Large intestine (tissue), 12 donors: ENCODE measurements at places on chromosomes 11 and 22.

DNA sequence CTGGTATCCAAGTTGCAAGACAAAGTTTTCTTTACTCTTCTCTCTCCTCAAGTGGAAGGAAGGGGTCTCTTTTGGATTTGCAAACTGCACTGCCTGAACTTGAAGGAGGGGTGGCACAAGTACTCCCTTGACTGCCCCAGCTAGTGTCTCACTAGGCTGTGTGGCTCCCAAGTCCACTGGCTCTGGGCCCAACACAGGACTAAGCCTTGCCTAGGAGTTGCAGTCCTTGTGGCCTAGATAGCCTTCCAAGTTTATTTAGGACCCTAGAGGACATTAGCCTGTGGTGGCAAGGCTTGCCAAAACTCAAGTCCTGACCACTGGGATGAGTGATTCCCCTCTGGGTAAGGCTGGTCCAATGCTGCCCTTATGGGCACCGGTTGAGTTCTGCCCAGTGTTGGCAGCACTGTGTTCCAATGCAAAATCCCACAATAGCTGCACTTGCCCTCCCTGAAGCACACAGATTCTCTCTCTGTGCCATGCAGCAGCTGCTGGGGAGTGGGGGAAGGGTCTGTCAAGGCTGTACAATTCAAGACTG lies 10.2 kb upstream of the WEE1 start:
- peak; percentile 14 for DNase-seq

- DNase-seq, result no peak
Observed at GRCh38 chr11:87459351-87459750, 421.6 kb downstream of the TMEM135 start.

DNA sequence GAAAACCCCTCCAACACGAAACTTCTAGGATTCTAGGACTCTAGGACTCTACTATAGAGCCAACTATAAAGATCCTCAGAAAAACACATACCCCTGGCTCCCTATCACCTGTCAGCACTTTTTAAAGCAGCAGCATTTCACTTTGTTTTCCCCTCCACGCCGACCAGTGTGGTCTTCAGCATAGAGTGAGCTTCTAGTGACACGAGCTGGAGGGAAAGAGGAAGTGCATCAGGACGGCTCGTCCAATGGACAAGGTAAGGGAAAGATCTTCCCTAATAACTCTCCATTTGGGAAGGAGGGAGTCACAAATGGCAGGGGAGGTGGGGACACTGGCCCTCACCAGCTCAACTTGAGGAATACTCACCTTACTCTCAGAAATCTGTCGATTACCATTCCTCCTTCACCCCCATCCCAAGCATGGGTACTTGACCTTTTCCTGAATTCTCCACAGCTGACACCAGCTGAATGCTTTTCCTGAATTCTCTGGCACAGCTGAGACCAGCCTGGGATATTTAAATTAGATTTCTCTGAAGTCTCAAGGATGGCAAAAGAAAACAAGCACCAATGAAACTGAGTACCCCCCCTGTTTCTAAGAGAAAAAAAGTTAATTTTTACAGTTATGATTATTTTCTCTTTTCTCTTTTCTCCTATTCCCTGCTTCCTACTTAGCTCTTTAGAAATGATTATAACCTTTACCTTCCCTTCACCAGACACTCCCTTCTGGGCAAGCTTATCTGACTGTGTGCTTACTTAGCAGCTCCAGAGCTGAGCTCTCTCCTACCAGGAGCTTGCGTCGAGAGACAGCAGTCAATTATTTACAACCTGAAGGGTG lies 33.3 kb upstream of the NNMT start:
- peak; percentile 81 for DNase-seq

DNA sequence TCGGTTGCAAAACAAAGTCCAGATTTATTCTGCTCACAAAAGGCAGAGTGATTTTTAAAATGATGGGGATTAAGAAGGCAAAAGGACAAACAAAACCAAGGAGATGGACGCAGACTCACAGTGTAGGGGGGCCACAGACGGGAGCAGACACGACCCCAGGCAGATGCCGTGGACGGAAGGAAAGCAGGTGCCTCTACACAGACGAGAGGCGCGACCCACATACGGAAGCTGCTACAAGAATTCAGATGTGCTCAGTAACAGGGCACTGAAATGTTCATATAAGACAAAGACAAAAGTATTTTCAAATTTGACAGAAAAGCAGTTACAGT lies 148.9 kb downstream of the BRD1 start:
- no peak for DNase-seq

GRCh38 chr11:69558519-69558941 lies 77.1 kb downstream of the LINC01488 start:
- DNase-seq, result no peak
